Gastroesophageal sphincter (tissue), 4 donors: ENCODE measurements at places on chromosomes 2 and 18.

DNA sequence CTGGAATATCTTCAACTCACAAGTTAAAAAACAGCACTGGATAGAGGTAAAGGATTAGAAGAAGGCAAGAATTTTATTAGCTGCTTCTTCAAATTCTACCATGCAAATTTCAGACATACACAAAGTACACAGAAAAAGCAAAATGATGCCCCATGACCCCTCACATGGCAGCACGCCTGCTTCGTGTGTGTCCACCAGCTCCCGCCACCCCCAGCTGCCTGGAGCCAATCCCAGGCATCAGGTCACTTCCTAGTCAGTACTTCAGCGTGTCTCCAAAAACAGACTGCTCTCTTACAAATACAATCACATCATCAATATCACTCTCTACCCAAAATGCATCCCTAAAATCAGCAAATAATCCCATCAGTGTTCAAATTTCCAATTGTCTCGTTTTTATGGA, 35.8 kb downstream of the IMPA2 start:
- no peak for ATAC-seq

DNA sequence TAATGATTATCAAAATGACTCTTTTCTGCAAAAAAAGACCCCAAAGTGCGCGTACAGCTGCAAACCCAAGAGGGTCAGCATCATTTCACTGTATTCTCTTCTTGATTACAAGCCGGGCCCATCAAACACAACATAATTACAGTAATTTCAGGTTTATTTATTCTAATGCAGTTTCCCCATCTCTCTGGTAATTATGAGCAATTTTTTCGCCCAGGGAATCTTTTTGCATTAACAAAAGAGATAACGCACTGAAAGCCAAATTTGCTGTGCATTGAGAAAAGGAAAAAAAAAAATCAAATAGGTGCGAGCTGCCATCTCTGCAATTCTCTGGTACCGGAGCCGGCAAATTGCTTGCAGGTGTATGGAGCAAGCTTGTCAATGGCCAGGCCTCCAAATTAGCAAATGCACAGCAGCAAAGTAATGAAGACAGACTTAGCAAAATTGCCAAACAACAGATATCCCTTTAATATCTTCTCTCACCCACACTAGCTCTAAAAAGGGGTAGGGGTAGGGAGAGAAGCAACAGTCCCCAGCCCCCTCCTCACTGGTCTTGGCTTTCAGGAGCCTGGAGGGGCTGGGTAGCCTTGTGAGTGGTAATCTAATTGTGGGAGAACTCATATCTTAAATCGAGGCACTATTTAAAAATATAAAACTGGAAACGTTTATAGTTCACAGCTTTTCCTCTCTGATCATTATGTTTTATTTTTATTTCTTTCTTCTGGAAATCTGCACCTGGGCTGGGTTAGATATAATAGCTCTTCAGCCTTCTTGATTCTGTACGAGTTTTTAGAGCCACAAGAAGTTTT, 6.7 kb downstream of the DLX1 start:
- ATAC-seq, result no peak

- no peak for ATAC-seq
Measured at GRCh38 chr2:158217593-158217992, 115.9 kb downstream of the UPP2 start.

- no peak for ATAC-seq
Measured at GRCh38 chr18:49094979-49095632, 144.3 kb upstream of the SMAD7 start.

DNA sequence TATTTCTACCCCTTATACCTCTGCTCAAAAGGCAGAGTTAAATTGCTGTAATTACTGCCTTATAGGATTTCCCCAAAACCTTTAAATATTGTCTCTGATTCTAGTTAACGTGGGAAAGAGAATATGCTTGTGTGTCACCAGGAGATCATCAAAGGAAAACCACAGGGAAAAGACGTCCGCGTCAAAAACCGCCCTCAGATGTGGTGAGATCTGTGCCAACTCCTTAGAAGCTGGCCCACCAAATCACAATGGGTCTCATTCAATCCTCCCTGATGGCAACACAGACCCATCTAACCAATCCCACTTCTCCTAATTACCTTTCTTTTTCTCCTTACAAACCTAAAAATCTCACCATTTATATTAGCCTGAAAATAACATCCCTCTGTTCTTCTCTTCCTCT, 25.4 kb downstream of the VPS54 start:
- ATAC-seq, result no peak

- peak; percentile 43 for ATAC-seq
Measured at GRCh38 chr2:69177063-69177771, 164.2 kb downstream of the ANTXR1 start.

DNA sequence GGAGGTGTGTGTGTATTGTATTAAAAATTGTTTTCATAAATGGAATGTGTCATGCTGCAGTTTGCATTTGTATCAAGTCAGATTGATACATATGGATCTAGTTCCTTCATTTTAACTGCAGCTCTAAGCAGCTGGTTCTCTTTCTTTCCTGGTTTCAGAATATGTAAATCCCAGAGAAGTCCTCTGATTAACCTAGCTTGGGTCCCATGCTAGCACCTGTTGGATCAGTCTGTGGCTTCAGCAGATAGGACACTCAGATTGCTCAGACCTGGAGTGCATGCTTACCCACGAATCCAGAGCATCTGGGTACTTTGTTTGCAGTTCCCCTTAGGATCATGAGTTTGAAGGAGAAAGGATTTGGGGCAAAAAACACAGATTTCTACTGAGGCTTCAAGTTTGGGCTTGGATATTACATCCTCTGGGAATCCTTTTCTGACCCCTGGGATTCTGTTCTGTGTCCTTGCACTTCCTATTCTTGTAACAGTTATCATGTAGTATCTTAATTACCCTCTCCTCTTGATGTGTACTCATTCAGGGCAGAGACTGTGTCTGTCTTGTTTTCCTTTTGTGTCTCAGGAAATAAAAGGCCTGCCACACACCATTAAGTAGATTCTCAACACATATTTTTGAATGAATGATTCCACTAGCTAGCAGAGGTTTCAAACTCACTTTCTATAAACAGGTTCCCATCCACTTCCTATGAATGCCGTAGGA, 142.1 kb downstream of the PHLPP1 start:
- ATAC-seq, result no peak

DNA sequence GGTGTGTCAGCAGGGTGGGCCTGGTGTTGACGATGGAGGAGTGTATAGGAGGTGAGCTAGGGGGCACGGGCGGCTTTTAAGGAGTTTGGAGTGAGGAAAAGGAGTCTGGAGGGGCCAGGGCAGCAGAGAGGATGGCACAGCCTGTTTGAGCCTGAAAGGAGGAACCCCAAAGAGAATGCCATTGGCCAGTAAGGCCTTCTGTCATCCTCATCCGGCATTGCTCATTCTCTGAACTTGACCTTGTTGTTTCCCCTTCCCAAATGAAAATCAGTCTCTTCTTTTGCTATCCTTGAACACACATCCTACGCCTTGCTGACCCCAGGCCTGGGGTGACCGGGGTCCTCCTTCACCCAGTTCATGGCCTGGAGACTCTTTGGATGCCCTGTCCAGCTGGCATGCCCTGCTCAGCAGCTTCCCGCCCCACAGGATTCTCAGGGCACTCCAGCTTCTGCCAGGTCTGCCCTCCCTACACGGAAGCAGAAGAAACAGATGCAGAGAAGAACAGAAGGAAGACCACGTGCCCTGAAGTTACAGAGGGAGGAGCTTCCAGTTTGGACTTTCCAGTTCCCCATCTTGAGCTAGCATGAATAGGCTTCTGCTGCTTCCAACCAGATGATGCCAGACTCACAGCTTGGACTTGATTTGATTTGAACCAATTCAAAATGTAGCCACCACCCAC, 20.5 kb upstream of the KIF3C start:
- ATAC-seq, result peak; percentile 59

GRCh38 chr2:205052781-205053180, 507.5 kb downstream of the PARD3B start:
- no peak for ATAC-seq

GRCh38 chr2:16039823-16040222, 99.5 kb downstream of the MYCN start:
- no peak for ATAC-seq

- ATAC-seq, result no peak
Measured at GRCh38 chr2:230268606-230269243, 43.2 kb downstream of the SP140 start.

- ATAC-seq, result no peak
Measured at GRCh38 chr2:191538334-191538903, 139.5 kb upstream of the NABP1 start.

DNA sequence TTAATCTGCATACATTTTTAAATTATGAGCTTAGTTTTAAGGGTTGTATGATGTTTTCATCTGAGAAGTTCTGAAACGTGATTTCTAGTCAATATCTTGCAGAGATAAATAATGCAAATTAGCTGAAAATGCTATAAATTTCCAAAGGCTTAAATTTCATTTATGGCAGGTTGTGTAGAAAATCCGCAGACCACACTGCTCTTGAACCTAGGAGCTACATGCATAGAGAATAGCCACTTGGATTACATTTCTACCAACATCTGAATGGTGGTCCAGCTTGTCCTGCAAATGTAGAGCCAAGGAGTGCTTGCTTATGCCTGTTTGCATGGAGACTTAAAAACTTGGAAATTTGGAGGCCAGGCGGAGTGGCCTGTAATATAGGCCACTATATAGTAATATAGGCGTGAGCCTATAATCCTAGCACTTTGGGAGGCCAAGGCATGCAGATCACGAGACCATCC, 6.8 kb downstream of the MAT2A start:
- no peak for ATAC-seq

GRCh38 chr2:127857265-127857808, 618 bp downstream of the POLR2D start:
- ATAC-seq, result no peak

DNA sequence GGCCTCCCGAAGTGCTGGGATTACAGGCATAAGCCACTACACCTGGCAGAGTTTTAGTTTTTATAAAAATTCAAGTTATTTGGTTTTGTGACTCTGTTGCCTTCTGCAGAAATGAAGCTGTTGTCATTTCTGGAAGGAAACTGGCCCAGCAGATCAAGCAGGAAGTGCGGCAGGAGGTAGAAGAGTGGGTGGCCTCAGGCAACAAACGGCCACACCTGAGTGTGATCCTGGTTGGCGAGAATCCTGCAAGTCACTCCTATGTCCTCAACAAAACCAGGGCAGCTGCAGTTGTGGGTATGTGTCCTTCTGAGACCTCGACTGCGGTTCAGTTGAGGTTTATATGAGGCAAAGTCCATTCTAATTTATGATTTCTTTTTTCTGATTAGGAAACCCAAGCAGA, 7.2 kb downstream of the MTHFD2 start:
- no peak for ATAC-seq

DNA sequence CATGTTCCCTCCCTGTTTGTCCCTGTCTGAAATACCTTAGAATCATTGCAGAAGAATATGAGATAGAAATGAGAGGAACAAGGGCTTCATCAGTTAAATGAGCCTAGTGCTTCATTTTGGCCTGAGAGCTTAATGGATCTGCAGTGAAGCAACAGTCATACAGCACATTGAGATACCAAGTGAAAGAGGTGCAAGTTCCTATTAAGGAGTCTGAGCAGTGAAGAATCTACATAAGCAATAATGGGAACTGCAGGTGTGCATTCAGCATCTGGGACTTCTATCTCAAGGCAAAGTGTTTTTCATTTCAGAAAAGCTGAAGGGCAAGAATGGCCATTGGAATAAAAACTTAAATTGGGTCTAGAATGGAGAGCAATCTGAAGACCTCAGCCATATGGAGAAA, 323.2 kb upstream of the SLC39A10 start:
- no peak for ATAC-seq

- no peak for ATAC-seq
Measured at GRCh38 chr2:222878877-222879603, 18.2 kb downstream of the ACSL3 start.

GRCh38 chr2:224958873-224959272, 83.4 kb downstream of the DOCK10 start:
- no peak for ATAC-seq

DNA sequence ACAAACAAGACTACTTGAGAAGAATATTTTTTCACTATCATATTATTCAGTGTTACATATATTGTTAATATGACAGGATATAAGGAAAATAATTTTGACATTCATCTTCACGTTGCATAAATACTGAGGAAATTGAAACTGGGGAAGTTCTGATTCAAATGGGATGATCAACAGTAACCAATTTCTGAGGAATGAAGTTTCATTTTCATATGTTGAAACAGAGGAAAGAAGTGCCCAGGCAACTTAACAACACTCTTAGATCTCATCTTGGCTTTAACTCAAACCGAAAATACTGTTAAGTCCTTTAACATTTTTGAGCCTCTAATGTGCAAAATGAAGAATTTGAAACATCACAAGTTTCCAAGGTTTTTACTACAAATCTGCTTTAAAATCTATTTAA, 612.2 kb upstream of the VRK2 start:
- ATAC-seq, result no peak

DNA sequence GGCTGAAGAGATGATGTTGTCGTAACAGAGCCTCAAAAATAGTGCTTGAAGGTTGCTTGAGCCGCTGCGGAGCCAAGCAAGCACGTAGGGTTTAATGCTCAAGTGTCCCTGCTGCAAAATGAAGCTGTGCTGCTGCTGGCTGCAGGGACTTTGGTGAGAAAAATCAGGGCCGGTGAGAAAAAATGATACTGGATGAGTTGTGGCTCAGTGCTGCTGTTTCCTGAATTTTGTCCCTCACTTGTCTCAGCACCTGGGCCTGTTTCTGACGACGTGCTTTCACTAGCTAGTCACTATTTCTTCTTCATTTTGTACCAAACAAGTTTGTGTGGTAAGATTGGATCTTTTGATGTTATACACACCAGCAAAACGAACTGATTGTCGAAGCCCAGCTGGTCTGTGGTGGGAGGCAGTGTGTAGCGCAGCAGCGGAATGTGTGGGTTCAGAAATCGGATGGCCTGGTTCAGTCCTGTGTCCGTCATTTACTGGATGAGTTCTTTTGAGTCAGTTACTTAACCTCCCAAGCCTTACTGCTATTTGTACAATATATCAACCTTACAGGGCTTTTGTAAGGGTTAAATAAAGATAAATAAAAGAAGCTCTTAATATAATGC, 172.8 kb upstream of the FOSL2 start:
- ATAC-seq, result no peak

- no peak for ATAC-seq
Measured at GRCh38 chr18:51191128-51191717, 6.3 kb downstream of the MEX3C start.

DNA sequence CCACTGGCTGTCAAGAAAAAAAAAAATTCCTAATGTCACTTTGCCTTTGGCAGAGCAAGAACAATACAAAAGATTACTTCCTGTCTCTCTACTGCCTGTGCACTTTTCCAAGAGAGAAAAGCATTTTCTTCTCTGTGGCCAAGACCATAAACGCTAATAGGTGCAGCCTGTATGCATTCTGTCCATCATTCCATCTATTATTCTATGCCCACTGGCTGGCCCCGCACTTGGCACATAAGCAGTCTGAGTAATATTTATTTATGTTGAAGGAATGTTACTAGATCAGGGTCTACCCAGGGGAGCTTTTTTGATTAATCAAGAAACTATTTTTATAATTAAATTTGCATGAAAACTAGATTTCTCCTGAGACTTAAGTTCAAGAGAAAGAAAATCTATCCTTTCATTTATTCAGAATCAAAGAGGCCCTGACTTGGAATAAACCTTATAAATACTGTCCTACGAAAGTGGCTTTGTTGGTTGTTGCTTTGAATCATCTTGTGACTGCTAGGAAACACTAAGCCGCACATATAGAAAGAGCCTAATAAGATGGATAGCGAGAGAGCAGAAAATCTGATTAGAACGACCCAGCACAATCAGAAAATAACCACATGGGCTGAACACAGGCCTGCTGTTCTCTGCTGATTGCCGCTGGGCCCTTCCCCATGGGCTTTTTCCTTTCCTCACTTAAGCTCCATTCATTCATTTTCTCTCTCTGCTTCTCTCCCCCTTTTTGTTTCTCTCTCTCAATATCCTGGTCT, 59.4 kb downstream of the MMADHC start:
- no peak for ATAC-seq
